ENCODE measurements at places on chromosomes 13 and 19. TPM values are rescaled to one million over a fixed set of nuclear protein-coding genes. Genes with fewer than 3 reads are reported as not detected.

DNA sequence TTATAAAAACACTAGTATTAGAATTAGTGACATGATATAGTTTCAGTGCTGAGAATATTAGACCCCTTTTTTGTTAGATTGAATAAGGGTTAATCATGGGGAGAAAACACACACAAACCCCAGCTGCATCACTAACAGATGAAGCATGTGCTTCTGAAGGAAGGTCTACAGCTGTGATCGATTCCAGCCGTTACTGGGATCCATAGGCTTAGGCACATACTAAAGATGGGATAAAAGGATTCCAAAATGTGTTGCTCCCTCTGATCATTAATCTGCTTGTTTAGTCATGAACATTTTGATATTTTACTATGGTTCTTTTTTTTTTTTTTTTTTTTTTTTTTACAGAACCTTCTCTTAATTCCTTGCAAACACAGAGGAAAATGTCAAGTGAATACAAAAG is 1591.3 kb downstream of the EFNB2 start:
- H3K4me1 ChIP-seq: no peaks in the 10 kb centered on the region
- no peak for DNase-seq
- H3K27me3 ChIP-seq: no peaks in the 10 kb centered on the region

DNA sequence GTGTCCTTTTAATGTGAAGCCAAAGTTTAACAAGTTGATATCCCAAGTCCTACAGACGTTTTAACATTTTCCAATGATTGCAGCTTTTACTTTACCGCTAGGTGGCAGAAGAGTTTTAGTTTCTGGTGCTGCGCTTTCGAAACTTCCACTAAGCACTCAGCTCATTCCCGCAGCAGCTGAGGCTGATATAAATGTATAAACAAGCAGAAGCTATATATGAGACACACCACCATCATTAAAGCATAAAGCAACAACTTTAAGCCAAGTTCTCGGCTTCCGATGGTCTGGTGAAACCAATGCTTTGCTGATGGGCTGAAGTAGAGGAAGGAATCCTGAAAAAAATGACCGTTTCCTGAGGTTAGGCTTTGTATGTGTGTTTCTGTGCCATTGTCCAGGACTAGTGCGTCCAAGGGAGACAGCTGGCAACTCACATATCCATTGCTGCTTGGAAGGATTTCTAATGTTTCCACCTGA is 753.9 kb downstream of the OLFM4 start:
- H3K36me3 ChIP-seq: no peaks in the 10 kb centered on the region
- peak overlapping the region; percentile 14 for H3K4me3 ChIP-seq

DNA sequence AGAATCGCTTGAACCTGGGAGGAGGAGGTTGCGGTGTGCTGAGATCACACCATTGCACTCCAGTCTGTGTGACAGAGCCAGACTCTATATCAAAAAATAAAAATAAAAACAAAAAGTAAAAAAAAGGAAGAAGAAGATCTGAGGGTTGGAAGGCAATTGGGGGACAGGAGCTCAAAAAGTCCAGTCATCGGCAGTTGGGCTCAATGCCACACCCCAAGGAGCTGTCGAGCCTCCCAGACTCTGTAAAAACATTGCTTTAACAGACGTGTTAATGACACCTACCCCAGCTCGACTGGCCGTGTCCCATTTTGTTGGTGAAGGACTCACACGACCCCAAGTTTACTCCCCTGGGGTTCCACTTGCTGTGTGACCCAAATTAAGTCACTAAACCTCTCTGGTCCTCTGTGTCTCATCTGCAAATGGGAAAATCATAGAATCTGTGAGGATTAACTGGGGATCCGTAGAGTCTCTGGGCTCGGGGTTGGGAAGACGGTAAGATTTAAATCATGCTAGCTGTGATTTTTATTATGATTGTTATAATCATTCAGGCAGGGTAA is 7.0 kb downstream of the GNA15 start:
- H3K4me1 ChIP-seq: no peaks in the 10 kb centered on the region
- no peak for DNase-seq
- H3K27ac ChIP-seq: peak overlapping the region; percentile 53
- H3K36me3 ChIP-seq: no peaks in the 10 kb centered on the region

GRCh38 chr19:54949412-54949811 is 2.1 kb upstream of the NLRP7 start:
- no peak for DNase-seq
- H3K4me3 ChIP-seq: no peak overlapping the region
- H3K27ac ChIP-seq: no peak overlapping the region

- peaks cover 35% of the 10 kb centered on the region for H3K4me1 ChIP-seq
- H3K27ac ChIP-seq: peak within 1 kb of the TSS; percentile 84
- H3K27me3 ChIP-seq: peaks cover 9% of the 10 kb centered on the region
- no peaks in the 10 kb centered on the region for H3K36me3 ChIP-seq
Measured at GRCh38 chr19:47471733-47472457, at the start of gene SLC8A2. Gene SLC8A2 (minus strand): TSS chr19:47471893. CDS start chr19:47466403, 5,490 bp downstream.

DNA sequence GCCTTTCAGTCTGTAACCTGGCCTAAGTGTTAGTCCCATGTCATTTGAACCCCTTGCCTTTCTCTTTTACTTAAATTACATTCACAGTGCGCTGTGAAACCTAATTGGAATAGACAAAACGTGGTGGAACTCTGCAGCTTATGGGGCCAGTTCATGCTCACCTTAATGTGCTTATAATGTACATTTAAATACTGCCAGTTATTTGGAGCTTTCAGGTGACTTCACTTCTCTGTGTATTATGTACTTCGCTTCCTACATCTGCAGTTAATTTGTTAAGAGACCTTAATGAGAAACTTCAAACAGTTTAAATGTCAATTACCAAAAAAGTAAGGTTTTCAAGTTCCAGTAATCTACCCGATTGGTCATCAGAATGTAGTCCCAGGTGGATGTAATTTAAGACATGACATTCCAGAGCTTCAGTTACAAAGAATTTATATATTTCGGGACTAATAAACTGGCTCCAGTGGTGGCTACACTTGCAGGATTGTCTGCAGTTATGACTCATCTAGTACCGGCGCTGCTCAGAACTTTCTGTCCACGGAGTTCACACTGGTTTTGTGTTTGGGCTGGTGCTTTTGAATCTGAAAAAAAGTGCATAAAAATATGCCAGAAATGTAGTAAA is 125.3 kb downstream of the TM9SF2 start:
- peak overlapping the region; percentile 61 for H3K27ac ChIP-seq
- H3K36me3 ChIP-seq: no peaks in the 10 kb centered on the region
- peaks cover 36% of the 10 kb centered on the region for H3K4me1 ChIP-seq
- H3K4me3 ChIP-seq: no peak overlapping the region
- no peak for DNase-seq
- no peaks in the 10 kb centered on the region for H3K27me3 ChIP-seq

GRCh38 chr13:39616087-39616694 is 13.2 kb upstream of the LHFPL6 start:
- no peak overlapping the region for H3K27ac ChIP-seq
- DNase-seq: peak; percentile 74
- H3K36me3 ChIP-seq: no peaks in the 10 kb centered on the region
- no peak overlapping the region for H3K4me3 ChIP-seq

DNA sequence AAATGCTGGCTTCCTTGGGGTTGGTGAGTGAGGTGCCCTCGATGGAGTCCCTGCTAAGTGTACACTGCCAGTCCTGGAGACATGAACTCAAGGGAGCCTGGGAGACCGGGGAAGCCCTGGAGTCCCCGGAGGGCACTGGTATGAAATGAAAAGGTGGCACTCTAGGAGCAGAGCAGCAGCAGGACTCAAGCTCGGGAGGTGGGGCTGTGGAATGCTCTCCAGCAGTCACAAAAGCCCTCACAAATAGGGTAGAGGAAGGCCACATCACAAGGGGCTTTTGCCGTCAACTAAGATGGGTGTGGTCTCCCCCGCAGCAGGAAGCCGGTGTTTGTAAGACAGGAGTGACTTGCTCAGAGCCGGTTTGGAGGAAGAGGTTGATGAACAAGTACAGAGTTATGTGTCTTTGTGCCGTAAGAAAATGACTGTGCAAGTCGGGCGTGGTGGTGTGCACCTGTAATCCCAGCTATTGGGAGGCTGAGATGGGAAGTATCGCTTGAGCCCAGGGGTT is 19.3 kb downstream of the CCNE1 start:
- no peak overlapping the region for H3K4me3 ChIP-seq
- H3K27ac ChIP-seq: no peak overlapping the region
- DNase-seq: no peak
- H3K4me1 ChIP-seq: no peaks in the 10 kb centered on the region
- no peaks in the 10 kb centered on the region for H3K27me3 ChIP-seq
- no peaks in the 10 kb centered on the region for H3K36me3 ChIP-seq

- H3K27me3 ChIP-seq: no peaks in the 10 kb centered on the region
- H3K4me3 ChIP-seq: no peak overlapping the region
- DNase-seq: no peak
Measured at GRCh38 chr13:29556742-29557141, 38.7 kb downstream of the SLC7A1 start.

GRCh38 chr19:2478278-2478755 is 2.4 kb downstream of the GADD45B start:
- no peaks in the 10 kb centered on the region for H3K36me3 ChIP-seq
- peak overlapping the region; percentile 93 for H3K4me3 ChIP-seq
- H3K27ac ChIP-seq: peak overlapping the region; percentile 94
- H3K27me3 ChIP-seq: no peaks in the 10 kb centered on the region

DNA sequence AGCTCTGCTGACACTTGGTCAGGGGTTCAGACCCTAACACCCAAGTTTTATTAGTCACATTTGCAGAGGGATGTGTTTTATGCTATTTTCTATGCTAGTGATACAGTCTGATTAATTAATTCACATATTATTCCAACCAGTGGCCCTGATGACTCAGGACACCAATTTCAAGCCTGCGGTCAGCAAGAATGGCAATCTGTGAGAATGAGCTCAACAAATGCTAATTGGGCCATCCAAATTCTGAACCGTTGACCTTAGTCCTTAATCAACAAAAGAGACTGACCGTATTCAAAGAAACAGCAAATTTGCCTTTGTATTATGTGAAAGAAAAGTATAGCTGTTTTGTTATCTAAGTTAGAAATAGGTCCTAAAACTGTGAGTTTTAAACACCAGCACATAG is 9.6 kb upstream of the KL start:
- no peak overlapping the region for H3K27ac ChIP-seq
- H3K36me3 ChIP-seq: no peaks in the 10 kb centered on the region
- DNase-seq: no peak
- H3K4me3 ChIP-seq: no peak overlapping the region
- no peaks in the 10 kb centered on the region for H3K27me3 ChIP-seq

DNA sequence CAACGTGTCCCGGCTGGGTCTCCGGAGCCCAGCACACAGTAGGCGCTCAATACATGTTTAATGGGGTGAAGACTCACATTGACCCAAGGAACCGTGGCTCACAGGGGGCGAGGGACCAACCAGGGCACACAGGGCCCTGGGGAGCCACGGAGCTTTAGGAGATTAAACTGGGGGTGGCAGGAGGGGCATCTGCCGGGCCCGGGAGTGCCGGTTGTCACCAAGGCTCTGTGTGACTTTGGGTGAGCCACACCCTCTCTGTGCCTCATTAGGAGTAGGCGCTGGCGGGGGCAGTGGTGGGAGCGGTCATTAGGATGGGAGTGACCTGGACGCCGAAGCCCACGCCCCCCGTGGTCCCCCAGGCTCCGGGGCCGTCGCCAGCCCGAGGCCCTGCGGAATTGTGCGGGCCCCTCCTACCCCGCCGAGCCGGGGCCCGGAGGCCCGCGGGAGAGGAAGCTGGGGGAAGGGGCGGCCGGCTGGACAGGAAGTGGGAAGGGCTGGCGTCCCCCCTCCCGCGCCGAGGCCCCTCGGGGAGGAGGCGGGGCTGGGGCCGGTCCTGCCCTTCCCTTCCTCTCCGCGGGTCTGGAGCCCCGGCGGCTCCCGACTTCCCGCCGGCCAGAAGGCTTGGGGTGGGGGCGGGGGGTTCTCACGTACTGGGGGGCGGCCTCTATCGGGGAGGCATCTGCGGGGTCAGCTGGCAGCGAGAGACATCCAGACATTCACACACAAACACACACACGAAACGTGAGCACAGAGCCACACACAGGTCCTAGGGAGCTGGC is 1.8 kb upstream of the SSBP4 start:
- peak overlapping the region; percentile 84 for H3K27ac ChIP-seq
- peak overlapping the region; percentile 40 for H3K4me3 ChIP-seq
- peaks cover 29% of the 10 kb centered on the region for H3K27me3 ChIP-seq
- no peaks in the 10 kb centered on the region for H3K36me3 ChIP-seq
- DNase-seq: peak; percentile 91

GRCh38 chr19:19274716-19275565 is 1.8 kb upstream of the TM6SF2 start:
- H3K4me1 ChIP-seq: peaks cover 12% of the 10 kb centered on the region
- H3K36me3 ChIP-seq: peaks cover 37% of the 10 kb centered on the region

- no peak overlapping the region for H3K27ac ChIP-seq
- no peak overlapping the region for H3K4me3 ChIP-seq
- H3K4me1 ChIP-seq: no peaks in the 10 kb centered on the region
- no peaks in the 10 kb centered on the region for H3K36me3 ChIP-seq
- DNase-seq: no peak
Measured at GRCh38 chr13:100581504-100581903, 7.1 kb downstream of the GGACT start.

- no peak for DNase-seq
- peak overlapping the region; percentile 37 for H3K27ac ChIP-seq
- H3K27me3 ChIP-seq: no peaks in the 10 kb centered on the region
- no peak overlapping the region for H3K4me3 ChIP-seq
Measured at GRCh38 chr19:4396949-4397783, 3.2 kb downstream of the SH3GL1 start.

DNA sequence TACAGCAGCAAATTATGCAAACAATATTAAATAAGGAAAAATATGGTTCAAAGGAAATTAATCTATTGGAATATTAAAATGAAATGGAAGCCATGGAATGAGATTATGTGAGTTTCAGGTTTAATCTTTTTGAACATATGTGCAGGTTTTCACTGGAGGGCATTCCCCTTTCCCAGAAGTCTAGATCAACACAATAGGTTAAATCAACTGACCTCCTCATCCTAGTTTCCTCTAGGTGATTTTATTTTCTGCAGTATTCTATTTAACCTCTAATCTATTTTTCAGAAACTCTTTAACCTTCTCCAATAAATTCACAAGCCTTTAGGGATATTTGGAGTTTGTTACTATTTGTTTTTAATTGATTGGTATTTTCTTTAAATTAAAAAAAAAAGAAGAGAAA is 2657.6 kb upstream of the PCDH20 start:
- H3K27ac ChIP-seq: no peak overlapping the region
- no peak overlapping the region for H3K4me3 ChIP-seq
- H3K36me3 ChIP-seq: no peaks in the 10 kb centered on the region
- H3K27me3 ChIP-seq: no peaks in the 10 kb centered on the region

SYCN gene
- total RNA-seq: not detected

CALR3 gene
- not detected for total RNA-seq

ZNF468 gene
- 12.3 TPM for total RNA-seq

ZNF560 gene
- total RNA-seq: not detected

LILRA2 gene
- 3.2 TPM for total RNA-seq

ZNF382 gene
- 20.7 TPM for total RNA-seq
